ENCODE measurements at places on chromosomes 2 and 18.

GRCh38 chr2:7666596-7667259 is 749.5 kb downstream of the RNF144A start:
- ATAC-seq: no peak

GRCh38 chr18:39414009-39414700 is 1848.6 kb upstream of the CELF4 start:
- ATAC-seq: peak; percentile 98

DNA sequence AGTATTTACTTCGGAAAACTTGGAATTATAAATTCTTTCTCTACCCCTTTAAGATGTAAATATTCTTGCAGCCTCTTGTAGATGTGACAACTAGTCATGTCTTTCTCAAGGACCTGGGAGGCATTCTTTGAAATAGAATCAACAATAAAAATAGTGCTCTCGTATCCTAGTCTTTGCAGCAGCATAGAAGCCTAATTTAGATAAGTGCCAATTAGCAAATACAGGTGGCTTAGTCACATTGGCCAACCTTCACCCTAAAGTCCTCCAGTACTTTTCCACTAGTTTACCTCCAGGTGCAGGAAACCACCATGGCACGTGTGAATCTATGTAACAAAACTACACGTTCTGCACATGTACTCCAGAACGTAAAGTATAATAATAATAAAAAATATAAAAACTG is 3.5 kb upstream of the ZSWIM2 start:
- ATAC-seq: no peak

- no peak for ATAC-seq
Observed at GRCh38 chr2:44510246-44510645, 148.5 kb downstream of the CAMKMT start.

GRCh38 chr2:195649629-195650190 is 7.3 kb upstream of the SLC39A10 start:
- no peak for ATAC-seq

GRCh38 chr2:186592137-186592875 is 2.5 kb downstream of the ITGAV start:
- ATAC-seq: no peak

DNA sequence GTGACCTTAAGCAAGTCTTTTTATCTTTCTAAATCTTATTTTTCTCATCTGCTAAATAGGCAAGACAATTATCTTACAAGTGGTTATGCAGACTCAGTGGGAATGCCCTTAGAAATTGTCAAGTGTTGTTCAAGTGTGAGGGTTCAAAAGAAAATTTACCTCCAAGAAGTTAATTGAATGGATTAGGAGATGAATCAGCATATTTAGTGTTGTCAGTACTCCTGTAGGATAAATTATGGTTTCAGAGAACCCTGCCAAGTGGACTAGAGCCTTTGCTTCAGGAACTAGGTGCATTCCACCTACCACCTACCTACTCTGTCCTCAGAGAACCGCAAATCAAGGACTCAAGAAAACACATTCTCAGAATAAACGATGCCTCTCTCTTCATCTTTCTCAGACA is 69.8 kb upstream of the KCTD1 start:
- no peak for ATAC-seq

- peak; percentile 56 for ATAC-seq
Observed at GRCh38 chr2:174634130-174635014, 36.8 kb upstream of the WIPF1 start.

DNA sequence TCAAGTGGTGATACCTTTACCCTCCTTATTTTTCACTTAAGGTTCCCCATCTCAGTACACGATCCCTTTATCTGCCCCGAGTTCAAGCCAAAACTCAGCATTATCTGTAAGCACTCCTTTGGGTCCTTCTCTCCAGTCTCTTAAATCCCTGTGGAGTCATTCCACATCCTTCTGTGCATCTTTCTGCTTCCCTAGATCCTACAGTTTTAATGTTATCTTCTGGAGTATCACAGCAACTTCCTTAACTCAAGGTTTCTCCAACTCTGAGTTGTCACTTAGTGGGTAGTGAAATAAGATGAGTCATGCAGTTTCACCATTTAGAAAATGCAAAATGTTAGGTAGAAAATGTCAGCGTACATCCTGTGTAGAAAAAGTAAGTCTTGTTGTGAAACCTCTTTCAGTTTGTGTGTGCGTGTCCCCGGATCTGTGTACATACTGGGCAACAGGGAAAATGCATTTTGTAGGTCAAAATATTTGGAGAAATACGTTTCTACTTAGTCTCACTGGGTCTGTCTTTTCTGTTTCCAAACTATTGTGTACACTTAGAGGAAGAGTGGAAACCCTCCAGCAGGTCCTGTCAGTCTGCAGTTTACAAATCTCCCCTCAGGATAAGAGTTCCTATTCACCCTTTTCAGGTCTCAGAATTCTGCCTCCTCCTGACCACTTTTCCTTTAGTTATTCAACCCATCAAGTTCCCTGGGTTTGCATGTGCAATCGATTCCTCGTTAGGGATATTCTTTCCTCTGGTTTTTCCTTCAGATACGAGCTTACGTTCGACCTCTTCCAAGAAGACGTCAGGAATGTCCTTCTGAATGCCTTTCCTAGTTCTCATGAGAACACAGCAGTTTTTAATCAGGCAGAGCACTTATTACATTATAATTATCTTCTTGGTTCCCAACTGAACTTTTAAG is 154.8 kb downstream of the TGIF1 start:
- ATAC-seq: peak; percentile 59

DNA sequence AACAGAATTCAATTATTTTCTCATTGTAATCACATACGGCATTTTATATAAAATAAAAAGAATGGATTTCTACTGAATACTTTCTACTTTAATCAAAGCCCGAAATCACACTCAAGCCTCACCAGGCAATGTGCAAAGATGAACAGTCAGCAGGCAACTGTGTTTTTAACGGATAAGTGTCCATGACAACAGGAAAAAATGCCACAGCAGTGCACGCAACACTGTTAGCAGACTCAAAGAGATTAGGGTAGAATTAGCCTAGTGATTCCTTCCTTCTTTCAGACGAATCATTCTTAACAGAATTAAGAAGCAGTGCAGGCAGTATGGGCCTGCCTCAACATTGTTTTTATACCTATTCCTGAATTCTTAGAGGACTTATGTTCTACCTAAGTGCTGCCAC is 135.6 kb downstream of the CDH2 start:
- ATAC-seq: no peak

DNA sequence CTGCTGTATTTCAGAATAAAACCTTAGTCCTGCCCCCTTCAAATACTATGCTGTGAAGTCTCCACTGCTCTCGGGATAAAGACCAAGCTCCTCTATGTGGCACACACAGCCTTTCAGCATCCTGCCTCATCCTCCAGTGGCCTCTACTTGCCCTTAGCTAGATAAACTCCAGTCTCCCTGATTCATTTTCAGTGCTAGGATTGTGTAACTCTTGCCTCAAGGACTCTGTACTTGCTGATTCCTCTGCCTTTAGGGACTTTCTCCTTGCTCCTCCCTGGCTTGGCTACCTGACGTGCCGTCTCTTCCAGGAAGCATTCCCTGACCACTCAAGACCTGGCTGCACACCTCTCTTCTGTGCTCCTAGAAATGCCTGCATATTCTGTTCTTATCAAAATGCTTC is 416.7 kb downstream of the MTX2 start:
- ATAC-seq: no peak

DNA sequence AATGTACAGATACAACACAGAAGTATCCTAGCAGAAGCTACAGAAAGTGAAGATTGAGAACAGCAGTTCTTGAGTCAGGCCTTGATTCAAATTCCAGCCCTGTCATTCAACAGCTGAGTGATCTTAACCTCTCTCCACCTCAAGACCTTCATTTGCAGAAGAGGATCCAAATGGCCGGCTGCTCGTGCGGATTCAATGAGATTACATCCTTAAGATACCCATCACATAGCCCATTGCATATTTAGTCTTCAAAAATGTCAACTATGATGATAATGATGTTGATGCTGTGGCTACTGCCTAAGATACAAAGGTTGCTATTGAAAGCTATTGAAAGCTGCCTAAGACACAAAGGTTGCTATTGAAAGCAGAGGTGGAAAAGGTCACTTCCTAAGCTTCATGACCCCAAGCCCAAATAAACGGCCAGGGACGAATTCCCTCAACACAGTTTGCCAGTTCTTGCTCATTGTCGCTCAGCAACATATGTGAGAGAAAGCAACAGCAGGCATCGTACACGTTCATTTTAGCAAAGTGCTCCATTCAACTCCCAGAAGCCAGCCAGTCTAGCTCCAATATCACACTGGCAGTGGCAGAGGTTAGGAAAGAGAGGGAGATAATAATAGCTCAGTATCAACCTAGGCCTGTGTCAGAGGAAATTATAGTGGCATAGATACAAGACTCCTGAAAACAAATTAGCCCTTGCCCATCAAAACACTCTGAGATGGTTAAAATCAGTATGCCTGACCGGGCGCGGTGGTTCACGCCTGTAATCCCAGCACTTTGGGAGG is 36.1 kb downstream of the MRPL35 start:
- no peak for ATAC-seq

DNA sequence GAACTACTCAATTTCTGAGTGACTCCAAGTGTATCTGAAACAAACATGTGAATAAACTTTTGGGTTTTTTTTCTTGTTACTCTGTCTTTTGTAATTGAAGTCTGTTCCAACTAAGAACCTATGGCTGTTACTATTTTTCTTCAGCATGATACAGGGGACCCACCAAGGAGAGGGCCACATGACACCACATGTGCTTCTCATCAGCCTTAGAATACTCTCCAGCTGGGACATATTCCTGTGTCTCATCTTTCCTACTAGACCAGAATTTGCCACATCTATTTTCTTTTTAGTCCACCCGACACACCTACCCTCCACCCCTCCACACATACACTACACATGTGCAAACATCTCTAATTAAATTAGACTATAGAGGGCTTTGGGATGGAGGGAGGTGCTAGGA is 191.7 kb upstream of the NDUFV2 start:
- ATAC-seq: no peak

DNA sequence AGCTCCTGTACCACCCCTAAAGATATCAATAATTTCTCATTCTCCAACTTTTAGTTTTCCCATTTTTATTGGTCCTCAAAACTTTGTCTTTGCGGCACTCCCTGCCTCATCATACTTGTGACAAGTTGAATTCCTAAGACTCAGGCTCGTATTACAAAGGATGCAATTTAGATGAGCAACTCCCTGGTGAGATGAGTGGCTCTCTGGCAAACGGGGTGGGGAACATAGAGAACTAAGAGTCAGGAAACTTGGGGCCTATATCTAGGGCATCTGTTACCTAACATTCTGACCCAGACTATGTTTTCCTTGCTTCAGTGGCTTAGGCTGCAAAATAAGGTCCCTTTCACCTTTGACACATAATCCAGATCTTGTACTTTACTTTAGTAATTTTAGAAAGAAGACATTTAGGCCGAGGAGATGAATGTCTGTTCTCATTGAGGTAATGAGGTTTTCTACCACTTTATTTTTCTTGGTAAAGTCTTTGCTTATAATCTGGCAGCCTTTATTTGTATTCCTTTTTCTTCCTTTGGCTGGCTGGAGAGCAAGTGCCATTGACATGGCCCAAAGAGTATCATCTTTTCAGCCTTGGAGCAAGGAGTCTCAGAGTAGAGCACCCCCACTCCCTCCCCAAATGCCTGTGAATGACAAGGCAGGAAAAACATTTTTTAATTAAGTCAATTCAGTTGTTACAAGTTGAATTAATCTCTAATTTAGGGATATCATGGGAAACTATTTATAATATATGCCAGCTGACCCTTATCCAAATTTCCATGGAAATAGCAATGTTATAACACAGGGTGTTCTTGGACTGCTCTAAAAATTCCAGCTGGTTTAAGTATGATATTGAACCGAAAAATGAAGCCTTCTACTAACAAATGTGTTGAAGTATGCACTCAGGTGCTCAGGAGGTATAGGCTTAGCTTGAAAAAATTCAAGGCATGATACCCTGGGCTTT is 15.2 kb downstream of the TSPYL6 start:
- ATAC-seq: no peak

- no peak for ATAC-seq
Observed at GRCh38 chr2:64753399-64753798, 99.7 kb upstream of the SERTAD2 start.

DNA sequence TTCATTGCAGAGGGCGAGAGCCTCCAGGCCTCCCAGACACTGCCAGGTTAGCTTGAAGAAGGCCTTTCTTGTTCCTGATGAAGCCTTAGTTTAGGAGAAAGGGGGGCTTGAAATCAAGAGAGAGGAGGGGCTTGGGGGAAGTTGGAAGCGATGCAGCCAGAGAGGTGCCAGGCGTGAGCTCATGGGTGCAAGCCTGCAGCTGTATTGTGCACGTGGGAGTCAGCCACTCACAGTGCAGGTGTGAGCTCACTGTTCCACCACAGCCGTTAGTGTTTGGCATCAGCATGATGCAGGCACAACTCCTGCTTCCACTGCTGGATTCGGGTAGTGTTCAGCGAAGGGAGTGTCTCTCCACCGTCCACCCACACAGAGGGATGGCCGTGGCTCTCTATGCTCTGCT is 68.4 kb upstream of the ALPP start:
- peak; percentile 54 for ATAC-seq

GRCh38 chr2:201668402-201668910 is 25.2 kb upstream of the TMEM237 start:
- no peak for ATAC-seq

GRCh38 chr18:62928326-62928725 is 213.0 kb downstream of the PHLPP1 start:
- no peak for ATAC-seq

GRCh38 chr2:153386481-153386897 is 92.1 kb downstream of the RPRM start:
- no peak for ATAC-seq

GRCh38 chr2:200087451-200087850 is 132.1 kb downstream of the MAIP1 start:
- ATAC-seq: no peak

GRCh38 chr2:22912398-22912797 is 472.6 kb upstream of the KLHL29 start:
- ATAC-seq: no peak

GRCh38 chr18:79458131-79458838 is 62.6 kb downstream of the NFATC1 start:
- ATAC-seq: peak; percentile 75

DNA sequence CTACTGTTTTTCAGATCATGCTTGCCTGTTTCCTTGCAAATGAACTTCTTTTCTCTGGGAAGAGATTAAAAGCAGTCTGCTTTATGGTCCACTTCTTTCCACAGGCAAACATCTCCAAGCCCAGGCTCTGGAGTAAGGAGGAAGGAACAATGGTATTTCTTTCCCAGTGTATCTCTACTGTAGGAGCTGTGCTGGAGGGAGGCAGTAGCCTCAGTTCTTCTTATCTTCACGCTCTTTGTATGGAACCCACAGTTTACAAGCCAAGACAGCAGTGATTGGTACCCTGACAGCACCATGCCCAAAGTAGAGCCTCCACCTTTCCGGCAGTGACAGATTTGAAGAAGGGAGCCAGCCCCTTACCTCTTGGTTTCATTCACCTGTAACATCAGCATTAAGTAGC is 35.2 kb downstream of the SPOPL start:
- no peak for ATAC-seq

- no peak for ATAC-seq
Observed at GRCh38 chr2:27134781-27135477, 493 bp upstream of the PREB start.
